ENCODE measurements at places on chromosomes 3 and 15. TPM values are rescaled to one million over a fixed set of nuclear protein-coding genes. Genes with fewer than 3 reads are reported as not detected.

DNA sequence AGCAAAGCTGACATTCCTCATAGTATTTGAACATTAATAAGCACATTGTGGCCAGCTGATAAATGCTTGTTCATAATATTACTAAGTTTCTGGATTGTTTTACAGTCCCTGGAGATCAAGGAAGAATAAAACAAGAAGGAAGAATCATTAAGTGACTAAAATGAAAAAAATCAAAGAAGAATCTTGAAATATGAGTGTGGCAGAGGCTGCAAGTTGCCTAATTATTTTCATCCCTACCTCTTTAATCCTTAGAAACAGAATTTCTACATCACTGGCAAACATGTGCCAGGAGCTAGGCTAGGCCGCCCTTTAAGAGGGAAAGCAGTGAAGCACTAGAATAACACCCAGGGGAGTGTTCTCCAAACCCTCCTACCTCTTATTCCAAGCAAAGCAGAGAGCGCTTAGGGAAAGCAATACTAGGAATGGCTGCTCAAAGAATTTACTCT is 98.9 kb downstream of the MAGI1 start:
- no peak for DNase-seq

GRCh38 chr3:123809597-123809996 is 74.5 kb downstream of the MYLK start:
- DNase-seq, result no peak

Gene SLC6A11
- total RNA-seq, result 1.8 TPM

DNA sequence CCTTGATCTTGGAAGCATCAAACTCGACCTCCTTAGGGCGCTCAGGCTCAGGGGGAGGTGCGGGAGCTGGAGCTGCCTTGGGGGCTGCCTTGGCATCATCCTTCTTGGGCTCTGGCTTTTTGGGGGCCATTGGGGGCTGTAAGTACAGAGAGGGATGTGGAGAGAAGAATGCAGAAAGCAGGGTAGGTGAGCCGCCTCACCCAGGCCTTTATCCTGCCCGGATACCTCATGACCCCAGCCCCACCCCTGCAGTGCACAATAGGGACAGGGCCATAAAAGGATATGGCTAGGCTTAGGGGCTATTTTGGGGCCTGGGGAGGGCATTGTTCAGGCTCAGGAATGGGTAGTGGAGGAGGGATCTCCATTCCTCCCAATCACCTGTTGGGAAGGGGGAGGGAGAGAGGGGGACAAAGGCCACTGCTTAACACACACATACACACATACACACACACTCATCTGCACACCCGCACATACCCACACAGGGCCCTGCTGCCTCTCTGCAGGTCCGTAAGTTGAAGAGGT is at the start of gene MYL3:
Gene MYL3 (minus strand): TSS at position 184 of the 522 bp plus-strand sequence. CDS start 54 bp downstream, at position 130.
- DNase-seq, result peak; percentile 74

Gene FAM43A
- 56.0 TPM for total RNA-seq

- no peak for DNase-seq
Observed at GRCh38 chr3:23129817-23130216, 73.3 kb upstream of the UBE2E2 start.

Gene CYP1A2
- total RNA-seq, result not detected

DNA sequence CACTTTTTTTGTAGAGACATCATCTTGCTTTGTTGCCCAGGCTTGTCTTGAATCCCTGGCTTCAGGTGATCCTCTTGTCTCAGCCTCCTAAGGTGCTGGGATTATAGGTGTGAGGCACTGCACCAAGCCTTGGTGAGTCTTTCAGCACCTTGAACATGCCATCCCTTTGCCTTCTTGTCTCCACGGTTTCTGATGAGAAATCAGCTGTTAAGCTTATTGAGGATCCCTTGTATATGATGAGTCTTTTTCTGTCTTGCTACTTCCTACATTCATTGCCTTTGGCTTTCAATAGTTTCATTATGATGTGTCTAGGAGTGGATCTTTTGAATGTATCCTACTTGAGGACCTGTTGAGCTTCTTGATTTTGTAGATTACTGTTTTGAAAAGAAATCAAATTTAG is 35.9 kb upstream of the TMCC1 start:
- DNase-seq, result no peak

DNA sequence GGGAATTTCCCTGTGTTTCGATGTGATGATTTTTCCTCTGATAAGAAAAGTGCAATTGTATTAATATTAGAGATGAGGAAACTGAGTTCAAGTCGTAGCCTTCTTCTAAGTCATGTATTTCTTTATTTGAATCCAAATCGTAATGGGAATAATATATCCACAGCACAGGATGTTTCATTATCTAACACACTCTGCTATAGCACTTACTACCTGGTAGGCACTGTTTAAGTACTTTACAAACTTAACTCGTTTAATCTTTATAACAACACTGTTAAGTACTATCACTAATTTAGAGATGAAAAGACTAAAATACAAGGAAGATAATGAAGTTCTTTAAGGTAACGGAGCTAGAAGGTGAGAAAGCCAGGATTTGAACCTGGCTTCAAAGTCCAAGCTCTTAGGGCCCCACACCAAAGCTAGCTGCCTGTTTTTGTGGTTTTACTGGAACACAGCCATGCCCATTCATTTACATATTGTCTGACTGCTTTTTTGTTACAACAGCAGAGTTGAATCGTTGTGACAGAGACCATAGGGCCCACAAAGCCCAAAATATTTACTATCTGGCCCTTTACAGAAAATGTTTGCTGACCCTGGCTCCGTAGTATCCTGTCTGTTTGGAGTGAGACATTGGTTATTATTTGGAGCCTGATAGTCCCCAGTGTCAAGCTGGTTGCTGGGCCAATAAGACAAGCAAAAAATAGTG is 9.6 kb upstream of the ATP13A3 start:
- no peak for DNase-seq

DNA sequence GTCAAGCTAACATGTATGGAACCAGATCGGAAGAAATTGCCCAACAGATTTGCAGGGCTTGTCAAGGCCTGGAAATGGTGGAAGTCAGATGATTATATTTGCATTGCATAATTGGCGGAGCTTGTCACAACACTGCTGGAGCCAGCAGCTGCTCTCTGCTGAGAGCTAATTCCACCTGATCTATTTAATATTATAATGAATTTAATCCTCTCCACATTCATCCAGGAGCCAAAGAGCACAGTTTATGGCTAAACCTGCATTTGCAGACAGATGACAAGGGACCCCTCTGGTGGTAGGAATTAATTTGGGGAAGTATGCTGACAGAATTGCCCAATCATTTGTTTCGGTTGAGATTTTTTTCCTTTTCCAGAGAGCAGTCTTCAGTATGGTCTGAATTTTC is 730.2 kb downstream of the TUSC7 start:
- no peak for DNase-seq

Gene GOLGA6B
- total RNA-seq, result 0.15 TPM

GRCh38 chr15:74808840-74809229 is 3.8 kb upstream of the LMAN1L start:
- DNase-seq, result no peak

DNA sequence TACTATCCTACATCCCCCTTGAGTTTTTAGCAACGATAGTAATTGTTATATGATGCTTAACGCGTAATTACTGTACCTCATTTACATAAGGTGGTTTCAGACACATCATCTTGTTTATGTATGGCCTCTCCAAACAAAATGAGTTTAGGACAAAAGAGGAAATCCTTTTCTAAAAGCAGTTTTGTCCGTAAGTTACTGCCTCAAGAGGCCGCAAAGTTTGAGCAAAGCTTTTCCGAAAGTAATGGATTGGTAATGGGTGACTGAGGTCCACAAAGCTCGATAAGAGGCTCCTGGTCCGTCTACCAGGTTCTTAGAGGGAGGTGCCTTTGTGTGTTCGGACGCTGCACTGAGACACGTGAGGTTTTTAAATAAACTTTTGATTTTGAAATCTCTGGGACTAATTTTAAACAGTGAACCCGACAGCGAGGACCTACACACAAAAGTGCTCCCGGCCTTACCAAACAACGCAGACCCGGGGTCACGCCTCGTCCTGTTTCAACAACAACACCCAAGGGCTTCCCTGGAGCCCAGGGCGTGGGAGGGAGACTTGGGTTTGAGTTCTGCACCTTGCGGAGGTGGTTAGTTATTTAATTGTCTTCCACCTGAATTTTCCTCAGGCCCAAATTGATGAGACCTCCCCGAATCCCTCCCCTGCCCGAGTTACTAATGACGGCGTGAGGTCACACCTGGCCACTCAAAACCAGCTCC is 456 bp upstream of the C15orf61 start:
- DNase-seq, result peak; percentile 88

- DNase-seq, result no peak
Observed at GRCh38 chr15:74664028-74664616, 31.7 kb downstream of the EDC3 start.

Gene ADAM10
- total RNA-seq, result 44.8 TPM

DNA sequence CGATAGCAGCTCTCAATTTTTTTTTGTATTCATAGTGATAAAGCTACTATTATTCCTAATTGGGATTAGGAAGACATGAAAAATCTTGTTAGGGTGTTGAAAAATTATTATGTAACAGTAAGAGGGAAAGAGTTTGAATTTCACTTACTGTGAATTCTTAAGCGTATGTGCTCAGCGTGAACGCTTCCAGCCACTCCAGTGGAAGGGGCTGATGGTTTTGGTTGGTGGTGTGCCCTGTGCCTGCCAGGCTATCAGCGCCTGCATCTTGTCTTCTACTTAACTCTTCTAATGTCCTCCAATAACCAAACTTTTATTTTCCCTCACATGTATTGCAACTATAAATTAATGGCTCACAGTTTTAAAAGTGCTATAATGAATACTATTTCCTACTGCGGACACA is 22.5 kb downstream of the CDIN1 start:
- DNase-seq, result no peak

DNA sequence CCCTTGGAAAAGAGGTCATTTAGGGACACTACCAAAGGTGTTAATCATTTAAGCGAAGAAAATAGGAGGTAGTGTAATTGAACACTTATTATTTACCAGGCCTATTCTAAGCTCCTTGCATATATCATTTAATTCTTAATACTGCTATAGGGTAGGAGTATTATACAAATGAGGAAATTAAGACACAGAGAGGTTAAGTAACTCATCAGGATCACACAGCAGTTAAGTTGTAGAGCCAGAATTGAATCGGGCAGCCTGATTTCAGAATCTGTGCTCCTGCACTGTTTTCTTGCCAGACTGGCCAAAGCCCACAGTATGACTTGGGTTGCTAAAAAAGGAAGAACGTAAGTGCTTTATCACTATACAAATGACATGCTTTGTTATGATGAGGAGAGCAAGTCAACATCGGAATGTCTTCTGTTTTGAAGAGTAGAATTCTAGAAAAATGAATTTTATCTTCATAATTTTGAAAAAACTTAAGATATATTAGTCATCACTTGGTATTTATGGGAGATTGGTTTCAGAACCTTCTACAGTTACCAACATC is 31.4 kb downstream of the HPS3 start:
- DNase-seq, result no peak

Gene TM4SF1
- 131 TPM for total RNA-seq

GRCh38 chr3:12405432-12406272 is 78.6 kb upstream of the TSEN2 start:
- peak; percentile 80 for DNase-seq

GRCh38 chr3:128217702-128218547 is 64.6 kb downstream of the EEFSEC start:
- DNase-seq, result no peak

Gene SLC22A14
- total RNA-seq, result 0.45 TPM

DNA sequence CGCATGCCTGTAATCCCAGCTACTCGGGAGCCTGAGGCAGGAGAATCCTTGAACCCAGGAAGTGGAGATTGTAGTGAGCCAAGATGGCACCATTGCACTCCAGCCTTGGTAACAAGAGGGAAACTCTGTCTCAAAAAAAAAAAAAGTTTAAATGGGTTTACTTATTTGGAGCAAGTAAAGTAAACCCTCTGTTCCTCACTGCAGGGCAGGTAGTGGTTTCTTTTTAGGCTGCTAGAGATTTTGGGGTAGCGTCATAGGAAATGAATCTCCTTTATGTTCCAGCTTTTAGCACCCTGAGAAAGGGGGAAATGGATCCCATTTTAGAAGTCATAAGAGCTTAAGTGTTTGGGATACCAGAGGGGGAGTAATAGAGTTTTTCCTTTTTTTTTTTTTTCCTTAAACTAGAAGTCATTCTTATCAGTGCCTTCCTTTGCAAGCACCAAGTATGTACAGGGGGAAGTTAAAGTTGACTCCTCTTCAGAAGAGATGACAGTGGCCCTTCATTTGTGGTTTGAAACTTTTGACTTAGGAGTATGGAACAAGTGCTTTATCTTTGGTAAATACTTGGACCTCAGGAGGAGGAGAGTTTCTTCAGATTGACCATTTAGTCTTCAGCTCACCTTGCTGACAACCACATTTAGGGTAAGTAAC is 8.0 kb downstream of the PXK start:
- no peak for DNase-seq

GRCh38 chr3:45783667-45784066 is 12.7 kb downstream of the SLC6A20 start:
- no peak for DNase-seq

GRCh38 chr3:61734749-61735686 is 173.6 kb downstream of the PTPRG start:
- DNase-seq, result no peak

- DNase-seq, result no peak
Observed at GRCh38 chr3:24504772-24505171, 10.1 kb upstream of the THRB start.

- peak; percentile 81 for DNase-seq
Observed at GRCh38 chr15:100891307-100892012, 11.8 kb downstream of the ALDH1A3 start.

GRCh38 chr3:4938281-4938982 is 40.8 kb upstream of the BHLHE40 start:
- no peak for DNase-seq

Gene OSBPL10
- total RNA-seq, result 20.4 TPM

DNA sequence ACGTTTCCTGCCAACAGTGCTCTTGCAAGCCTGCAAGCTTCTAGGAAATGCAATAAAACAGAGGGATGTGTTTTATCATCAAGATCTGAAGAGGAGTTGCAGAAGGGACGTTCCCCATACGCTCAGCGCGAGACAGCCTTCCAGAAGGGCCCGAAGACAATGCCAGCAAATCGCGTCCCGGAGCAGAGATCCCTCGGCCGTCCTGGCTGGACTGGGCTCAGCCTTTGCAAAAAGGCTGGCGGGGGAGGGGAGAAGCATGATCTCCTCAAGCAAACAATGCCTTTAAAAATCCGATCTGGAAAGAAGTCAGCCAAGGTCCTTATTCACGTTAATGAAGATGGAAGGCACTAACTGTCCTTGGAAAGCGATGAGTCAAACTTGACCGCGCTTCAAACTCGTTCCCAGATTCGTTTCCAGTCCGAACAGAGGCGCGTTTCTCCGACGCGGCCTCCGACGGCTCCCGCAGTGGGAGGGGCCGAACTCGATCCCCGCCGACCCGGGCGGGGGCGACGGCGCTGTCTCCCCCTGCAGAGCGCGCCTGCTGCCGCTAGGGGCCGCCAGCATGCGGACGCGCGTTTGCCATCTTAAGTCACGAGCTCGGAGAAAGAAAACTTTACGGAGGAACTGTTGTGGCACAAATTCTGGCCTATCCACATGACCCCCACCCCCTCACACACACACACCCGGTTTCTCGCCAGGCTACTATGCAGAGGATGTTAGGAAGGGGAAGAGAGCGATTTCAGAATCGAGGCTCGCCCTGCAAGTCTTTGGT is 5.5 kb downstream of the BCL6 start:
- peak; percentile 88 for DNase-seq

Measured in lower leg skin (tissue), 4 donors.